Right lung (tissue), 10 donors: ENCODE measurements at places on chromosomes 7 and 10. TPM values are rescaled to one million over a fixed set of nuclear protein-coding genes. Genes with fewer than 3 reads are reported as not detected.
A peak's percentile ranks its signal among the peaks of the same experiment; 100 is the strongest.

DNA sequence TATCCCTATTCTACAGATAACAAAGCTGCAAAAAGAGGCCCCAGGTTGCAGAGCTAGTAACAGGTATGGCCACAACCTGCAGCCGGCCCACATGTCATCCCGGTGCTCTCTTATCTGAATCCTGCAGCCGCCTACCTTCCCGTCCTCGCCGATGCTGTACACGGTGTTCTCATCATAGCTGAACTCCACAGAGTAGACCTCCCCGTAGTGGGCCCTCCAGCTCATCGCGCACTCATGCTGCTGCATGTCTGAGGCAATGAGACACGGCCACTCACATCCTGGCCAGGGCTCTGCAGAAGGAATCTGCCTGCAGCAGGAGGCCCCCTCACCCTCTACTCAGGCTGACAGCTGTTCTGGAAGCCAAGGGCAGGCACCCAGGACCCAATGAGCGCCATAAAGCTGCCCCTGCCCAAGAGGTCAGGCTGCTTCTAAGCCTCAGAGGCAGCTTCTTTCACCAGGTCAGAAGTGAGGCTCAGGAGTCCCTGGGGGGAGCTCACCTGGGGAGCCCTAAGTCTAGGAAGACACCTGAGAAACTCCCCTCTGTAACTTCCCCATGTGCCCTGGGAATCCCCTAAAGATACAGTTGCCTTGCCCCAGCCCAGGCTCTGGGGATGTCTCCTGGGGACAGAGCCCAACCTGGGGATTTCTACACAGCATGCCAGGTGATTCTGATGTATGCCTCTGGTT is 17.9 kb upstream of the CYREN start:
- DNase-seq: no peak

- no peak for DNase-seq
These were observed 382.7 kb downstream of the SFMBT2 start for GRCh38 chr10:7027913-7028808.

Gene IRF5
- polyA plus RNA-seq: 4.3 TPM

Gene OR9A2
- polyA plus RNA-seq: not detected

Gene RSPH10B2
- 4.3 TPM for polyA plus RNA-seq

- DNase-seq: no peak
These were observed 274.6 kb upstream of the KLF6 start for GRCh38 chr10:4059471-4060138.

Gene CDK13
- polyA plus RNA-seq: 70.6 TPM

Gene TACR2
- 0.45 TPM for polyA plus RNA-seq

DNA sequence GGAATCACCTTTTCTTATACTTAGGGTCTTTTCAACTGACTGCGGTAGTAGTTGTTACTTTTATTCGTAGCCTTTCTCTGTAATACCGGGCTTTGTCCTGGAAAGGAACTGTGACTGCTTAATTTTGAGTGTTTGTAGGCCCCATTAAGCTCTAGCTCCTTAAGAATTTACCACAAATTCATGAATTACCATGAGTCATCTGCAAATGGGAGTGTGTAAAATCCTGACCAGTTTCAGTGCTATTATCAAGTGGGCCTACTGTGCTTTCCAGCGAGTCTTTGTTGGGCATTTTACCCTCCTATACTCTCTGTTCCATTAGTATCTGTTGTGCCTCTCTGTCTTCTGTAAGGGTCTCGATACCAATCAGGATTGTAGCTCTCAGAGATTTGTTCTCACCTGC is 49.7 kb downstream of the ZMYND11 start:
- no peak for DNase-seq

Gene ATAD1
- 51.4 TPM for polyA plus RNA-seq

Gene ANKRD30A
- not detected for polyA plus RNA-seq

Gene PDE6C
- 1.0 TPM for polyA plus RNA-seq

Gene HOXA6
- 15.6 TPM for polyA plus RNA-seq

DNA sequence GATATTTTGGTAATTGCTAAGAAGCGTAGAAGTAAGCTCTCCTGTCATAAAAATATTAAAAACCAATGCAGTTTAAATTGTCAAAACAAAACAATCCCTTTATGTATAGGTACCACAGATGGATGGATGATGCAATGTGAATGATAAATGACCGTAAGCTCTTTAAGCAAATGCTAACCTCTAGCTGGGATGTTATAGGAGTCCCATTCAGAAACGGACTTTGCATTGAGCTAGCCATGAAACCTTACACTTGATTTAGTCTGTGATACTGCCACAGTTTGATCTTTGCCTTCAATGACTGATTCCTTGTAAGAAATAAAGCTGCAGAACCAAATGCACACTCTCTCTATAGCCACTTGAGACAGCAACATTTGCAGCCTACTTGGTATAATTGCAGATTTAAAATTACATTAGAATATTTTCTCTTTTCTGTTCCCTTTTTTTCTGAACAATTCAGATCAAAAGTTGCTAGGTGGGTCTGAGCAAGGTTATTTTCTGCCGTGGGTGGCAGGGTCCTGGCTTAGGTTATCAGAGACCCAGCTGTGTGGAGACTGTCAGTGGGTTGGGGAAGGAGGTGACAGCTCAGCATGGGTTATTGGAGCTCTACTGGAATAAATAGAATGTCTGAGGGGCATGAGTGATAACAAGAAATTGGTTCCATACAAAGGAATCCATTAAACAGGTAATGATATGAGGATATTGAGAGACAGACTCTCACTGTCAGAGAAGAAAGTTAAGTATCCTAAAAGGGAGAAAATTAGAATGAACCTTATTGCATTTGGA is 258.8 kb upstream of the CDC14C start:
- DNase-seq: no peak

Gene TET1
- 15.0 TPM for polyA plus RNA-seq

- no peak for DNase-seq
These were observed 52.8 kb upstream of the PTER start for GRCh38 chr10:16384021-16384420.

Gene COL26A1
- polyA plus RNA-seq: 6.0 TPM

GRCh38 chr7:132095111-132095765 is 481.0 kb downstream of the PLXNA4 start:
- no peak for DNase-seq

Gene PRPS1L1
- polyA plus RNA-seq: not detected

DNA sequence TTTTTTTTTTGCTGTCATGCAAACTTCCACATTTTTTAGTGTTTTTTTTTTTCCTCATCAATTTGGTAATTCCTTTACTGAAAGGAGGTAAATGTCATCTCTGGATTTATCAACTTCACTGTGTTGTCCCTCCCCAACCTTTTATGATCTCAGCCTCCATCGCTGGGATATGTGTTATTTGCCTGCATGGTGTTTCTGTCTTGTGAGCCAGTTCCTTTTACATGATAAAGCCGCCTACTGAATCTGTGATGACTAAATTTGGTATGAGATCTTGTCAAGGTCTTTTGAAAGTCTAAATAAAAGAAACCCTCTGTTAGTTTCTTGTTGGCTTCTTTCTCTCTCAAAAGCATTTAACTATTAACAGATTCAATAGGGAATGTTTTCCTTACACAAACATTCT is 39.3 kb downstream of the TAS2R41 start:
- no peak for DNase-seq

DNA sequence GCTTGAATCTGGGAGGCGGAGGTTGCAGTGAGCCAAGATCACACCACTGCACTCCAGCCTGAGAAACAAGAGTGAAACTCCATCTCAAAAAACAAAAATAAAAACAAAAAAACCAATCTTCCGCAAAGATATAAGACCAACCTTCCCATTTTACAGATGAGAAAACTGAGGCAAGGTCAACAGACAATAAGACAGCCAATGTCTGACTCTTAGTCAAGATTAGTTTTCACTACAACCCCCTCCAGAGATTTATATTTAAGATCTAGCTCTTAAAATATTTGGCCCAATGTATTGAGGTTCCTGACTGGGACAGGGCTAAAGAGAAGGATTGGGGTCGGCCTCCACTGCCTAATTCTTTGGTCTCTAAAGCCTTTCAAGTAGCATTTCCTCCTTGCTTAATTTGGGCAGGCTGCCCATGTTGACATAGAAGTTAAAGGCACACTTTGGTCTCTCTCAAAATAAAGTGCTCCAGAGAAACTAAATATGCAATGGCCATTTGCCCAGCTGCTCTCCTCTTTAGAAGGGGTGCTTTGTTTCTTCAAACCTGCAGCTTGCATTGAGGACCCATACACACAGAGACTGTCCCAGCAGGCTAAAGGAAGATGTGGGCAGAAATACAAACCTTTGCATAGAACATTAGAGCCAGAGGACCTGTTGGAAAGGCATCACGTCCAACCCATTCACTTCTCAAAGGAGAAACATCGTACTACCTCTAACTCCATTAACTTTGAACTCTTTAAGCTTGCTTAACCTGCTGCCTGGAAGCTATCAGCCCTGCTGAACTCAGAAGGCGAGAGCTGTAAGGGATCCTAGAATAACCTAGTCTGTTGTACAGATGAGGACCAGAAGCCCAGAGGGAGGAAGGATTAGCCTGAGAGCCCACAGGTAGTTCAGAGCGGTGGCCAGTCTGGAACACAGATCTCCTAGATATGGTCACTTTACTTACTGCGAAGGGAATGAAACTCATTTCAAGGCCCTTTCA is 3.9 kb downstream of the TECTB start:
- peak; percentile 48 for DNase-seq

GRCh38 chr10:94093286-94093905 is 99.7 kb downstream of the PLCE1 start:
- no peak for DNase-seq

GRCh38 chr10:42938351-42938750 is 138.5 kb upstream of the RET start:
- no peak for DNase-seq

GRCh38 chr7:4715410-4715776 is 33.3 kb downstream of the FOXK1 start:
- DNase-seq: peak; percentile 89

Gene NPC1L1
- 0.21 TPM for polyA plus RNA-seq

- no peak for DNase-seq
These were observed 27.3 kb downstream of the SLC18A2 start for GRCh38 chr10:117268258-117268657.

- no peak for DNase-seq
These were observed 84.2 kb downstream of the CDK6 start for GRCh38 chr7:92751902-92752901.

Gene MALSU1
- polyA plus RNA-seq: 47.5 TPM

DNA sequence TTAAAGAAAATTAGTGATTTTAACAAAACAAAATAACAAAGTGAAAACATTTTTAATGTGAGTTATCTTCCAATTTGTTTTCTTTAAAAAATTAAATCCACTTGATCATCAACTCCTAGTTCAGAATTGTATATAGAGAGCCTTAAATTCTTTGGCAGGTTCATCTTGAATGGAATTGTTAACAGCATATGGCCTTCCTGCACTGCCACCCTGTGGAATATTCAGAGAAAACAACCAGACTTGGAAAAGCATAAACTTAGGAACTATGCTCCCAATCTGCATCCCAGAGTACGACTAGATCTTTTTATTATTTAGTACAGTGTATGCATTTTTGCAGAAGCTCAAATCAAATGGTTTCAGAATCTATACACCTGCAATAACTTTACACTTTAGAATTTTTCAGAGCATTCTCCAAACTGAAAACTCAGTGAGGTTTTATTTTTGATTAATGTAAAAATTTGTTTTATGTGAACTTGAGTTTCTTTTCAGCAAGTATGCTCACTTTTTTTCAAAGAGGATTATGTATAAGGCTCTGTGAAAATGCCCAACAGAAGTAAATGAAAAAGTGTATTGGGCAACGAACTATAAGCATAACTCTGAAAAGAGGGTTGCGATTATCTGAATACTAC is 44.9 kb upstream of the ANK3 start:
- peak; percentile 33 for DNase-seq
